ENCODE measurements at places on chromosomes 5 and 9.

DNA sequence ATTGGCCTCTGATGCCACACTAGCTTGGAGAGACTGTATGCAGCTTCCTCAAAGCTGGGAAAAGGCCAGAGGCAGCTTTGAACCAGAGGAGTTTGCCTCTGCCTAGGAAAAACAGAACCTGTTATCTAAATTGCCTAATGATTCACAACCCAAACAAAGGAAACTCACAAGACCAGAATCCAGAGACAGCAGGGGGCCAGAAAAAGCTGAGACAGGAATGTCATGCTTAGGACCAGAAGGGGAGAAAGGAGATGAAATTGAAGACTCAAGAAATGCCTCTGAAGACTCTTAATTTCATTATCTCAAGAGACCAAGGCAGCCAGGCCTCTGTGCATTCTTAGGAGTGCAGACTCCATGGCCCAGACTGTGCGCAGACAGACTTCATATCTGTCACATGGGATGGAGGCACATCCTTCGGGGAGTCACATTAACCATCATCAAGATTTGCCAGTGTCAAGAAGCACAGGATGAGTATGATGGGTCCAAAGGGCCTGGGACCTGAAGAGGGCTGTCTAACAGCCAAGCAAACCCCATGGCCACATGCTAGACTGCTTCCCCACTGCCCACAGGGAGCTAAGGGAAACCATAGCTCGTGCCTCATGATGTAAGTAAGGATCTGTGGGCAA, 57.3 kb downstream of the ARSB start:
- DNase-seq: no peak

GRCh38 chr5:68007451-68007850, 208.1 kb upstream of the PIK3R1 start:
- no peak for DNase-seq

GRCh38 chr5:24539613-24540012, 105.2 kb downstream of the CDH10 start:
- no peak for DNase-seq

GRCh38 chr9:3908731-3909130, 382.9 kb upstream of the RFX3 start:
- DNase-seq: no peak

GRCh38 chr5:84372066-84372695, 12.5 kb downstream of the EDIL3 start:
- no peak for DNase-seq

GRCh38 chr5:55356896-55357295, 49.1 kb downstream of the MTREX start:
- DNase-seq: no peak

GRCh38 chr5:173278641-173279040, 43.6 kb upstream of the NKX2-5 start:
- DNase-seq: no peak

GRCh38 chr5:35393901-35394300, 163.6 kb upstream of the PRLR start:
- no peak for DNase-seq

DNA sequence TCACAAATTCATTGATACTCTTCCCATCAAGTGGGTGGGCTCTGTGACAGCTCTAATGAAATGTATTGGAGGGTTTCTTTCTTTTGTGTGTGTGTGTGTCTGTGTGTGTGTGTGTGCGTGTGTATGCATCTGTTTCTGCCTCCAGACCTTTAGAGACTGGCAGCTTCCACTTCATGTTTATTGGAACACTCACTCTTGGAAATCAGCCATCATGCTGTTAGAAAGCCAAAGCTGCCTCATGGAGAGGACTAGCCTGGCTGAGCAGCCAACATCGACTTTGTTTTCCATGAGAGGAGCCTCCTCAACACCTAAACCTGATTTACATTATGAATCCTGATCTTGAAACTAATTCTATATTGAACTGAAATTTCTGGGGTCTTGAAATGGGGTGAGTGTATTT, 128.5 kb upstream of the FAM174A start:
- DNase-seq: no peak

GRCh38 chr9:37905131-37905505, 1.2 kb upstream of the SLC25A51 start:
- no peak for DNase-seq

DNA sequence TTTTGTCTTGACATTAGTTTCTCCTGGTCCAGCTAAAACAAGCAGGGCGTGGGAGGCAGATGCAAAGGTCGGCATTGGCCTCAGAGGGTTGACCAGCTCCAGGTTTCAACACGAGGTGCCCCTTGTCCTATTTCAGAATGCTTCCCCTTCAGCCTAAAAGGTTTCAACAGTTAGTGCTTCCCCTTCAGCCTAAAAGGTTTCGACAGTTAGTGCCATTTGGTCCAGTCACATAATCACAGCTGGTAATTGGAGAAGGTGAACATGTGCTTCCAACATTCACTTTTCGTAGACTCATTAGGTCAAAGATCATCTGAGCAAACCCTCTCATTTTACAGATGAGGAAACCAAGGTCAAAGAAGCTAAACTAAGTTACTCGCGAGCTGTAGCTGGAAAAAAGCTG, 270.3 kb upstream of the MAP3K1 start:
- no peak for DNase-seq

DNA sequence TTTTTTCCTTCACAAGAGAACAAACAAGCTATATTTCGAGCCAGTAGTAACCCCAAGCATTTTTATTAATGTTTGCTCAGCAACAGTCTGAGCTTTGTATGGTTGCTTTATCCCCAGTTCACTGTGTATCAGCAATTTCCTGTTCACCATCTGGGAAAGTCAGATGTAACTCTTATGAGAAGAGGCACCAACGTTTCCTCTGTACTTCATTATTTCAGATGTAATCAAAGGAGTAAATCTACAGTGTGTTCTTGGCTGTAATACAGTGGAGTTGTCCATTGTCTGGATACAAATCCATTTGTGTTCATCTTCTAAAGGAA, 340.2 kb downstream of the ARRDC3 start:
- no peak for DNase-seq

GRCh38 chr5:71573591-71573990, 13.5 kb upstream of the MCCC2 start:
- no peak for DNase-seq

DNA sequence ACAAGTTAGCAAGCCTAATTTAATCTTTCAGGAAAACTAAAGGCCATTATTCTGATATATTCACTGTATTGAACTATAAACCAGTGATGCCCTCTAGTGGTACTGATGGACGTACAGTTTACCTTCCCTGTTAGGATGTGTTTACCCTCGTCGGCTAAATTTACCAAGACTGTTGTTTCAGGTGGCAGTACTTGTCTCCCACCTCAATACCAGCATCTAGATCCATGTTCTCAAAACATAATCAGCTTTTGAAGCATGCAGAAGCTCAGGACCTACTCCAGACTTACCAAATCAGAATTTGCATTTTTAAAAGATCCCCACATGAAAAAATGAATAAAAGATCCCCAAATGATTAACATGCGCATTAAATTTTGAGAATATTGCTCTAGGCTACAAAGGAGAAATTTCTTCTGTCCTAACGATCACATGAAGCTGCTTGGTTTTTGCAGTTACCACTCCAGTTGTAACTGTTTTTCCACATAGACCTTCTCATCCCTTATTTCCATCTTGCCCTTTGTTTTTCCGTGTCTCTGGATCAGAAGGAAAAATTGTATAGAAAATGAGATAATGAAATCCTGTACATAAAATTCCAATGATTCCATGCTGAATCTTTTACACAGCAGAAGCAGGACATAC, 3.2 kb upstream of the BAAT start:
- DNase-seq: peak; percentile 40

GRCh38 chr9:120894321-120895148, 17.5 kb upstream of the PHF19 start:
- no peak for DNase-seq

DNA sequence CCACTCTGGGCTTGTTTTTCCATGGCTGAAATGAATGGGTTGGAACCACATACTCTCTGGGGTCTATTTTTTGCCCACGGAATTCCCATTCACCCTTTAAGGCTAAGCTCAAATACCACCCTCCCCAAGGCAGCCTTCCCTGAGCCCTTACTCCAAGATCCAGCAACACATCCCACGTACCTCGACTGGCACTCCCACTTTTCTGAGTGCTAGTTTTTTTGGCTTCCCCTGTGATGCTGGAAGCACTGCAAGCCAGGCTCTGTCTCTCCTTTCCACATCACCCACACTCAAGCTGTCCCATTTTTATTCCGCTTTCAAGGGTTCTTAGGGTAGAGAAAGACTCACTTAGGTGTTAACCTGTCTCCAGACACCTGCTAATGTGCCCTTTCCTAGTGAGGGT, 6.0 kb downstream of the ST6GALNAC6 start:
- DNase-seq: no peak

Data from HAP-1 (cell line).